ENCODE measurements at places on chromosomes 11 and 22.

GRCh38 chr11:90639461-90639993 lies 416.7 kb upstream of the CHORDC1 start:
- DNase-seq = no peak

DNA sequence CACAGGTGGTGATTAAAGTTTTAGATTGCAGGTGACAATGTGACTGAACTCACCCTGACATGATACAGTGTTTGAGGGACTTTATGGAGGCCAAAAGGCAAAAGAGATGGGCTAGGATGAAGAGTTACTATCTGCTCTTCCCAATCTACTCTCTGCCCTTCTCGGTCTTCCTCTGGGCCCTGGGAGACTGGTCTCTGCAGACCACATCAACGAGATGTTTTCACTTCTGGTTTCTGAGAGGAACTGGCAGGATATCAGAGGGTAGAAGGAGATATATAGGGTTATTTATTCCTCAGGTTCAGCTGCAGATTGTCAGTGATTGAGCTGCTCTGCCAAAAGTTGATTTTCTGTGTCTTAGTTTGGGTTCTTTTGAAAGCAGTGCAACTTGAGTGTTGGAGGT lies 32.4 kb upstream of the CD44 start:
- DNase-seq = no peak

DNA sequence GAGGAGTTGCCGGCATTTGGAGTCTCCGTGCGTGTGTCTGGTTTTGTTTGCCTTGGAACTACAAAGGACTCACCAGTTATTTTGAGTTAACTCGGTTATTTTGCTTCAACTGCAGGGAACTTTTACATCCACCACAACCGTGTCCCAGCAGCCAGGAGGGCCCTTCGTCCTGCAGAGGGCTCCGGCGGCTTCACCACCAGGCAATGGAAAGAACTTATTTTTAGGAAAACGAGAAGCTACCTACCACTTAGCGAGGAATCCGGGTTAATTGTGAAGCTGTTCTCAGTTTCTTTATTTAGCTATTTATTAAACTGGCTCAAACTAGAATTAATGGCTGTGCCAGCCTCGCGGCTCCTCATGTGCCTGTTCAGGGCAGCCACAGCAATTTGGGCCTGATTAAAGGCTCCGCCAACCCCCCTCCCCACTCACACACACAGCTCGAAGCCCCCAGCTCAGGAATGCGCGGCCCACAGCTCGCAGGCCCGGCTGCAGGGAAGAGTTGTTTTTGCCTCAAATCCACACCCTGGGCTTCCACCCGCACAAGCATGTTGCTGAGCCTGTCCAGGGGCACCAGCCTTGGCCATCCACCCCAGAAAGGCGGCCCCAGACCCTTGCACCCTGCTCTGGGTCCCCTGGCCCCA lies 55.9 kb upstream of the FGF3 start:
- DNase-seq = no peak

DNA sequence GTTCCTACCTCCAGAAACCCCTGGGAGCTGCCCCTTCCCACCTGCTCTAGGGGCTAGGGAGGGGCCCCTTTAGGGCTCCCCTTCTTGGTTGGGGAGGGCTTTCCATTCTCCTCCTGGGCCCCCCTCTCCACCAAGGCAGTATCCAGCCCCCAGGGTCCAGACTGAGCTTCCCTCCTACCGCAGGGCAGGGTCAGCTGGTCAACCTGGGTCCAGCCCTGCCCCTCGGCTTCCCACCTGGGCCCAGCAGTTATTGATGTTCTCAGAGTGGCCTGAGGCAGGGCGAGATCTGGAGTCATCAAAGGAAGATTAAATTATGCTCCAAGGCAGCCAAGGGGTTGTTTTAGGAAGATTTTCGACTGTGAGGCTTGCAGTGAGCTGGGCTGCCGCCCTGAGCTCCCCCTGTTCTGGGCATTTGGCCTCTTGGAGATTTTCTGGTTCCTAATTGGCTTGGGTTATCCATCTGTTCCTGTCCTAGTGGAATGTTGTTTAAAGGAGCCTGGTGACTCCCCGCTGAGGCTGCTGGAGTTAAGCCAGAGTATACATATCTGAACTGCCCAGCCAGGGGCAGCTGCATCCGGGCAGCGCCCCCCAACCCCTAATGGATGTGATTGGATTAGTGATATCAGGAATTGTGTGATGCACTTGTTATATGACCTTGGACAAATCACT lies 1.8 kb upstream of the SLC22A8 start:
- no peak for DNase-seq

DNA sequence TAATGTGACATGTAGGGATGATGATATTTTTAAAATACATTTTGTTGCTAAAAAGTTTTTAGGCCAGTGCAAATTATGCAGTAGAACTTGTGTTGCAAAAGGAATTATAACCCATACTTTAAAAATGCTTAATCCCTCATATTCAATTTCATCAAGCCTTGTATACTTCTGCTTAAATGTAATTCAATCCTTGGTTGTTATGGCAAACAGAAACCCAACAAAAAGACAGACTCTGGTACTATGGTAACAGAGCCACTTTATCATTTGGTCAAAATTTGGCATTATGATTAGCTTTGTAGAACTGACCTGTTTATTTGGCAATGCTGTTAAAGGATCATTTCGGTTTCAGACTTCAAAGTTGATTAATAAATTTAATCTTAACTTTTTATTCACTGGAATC lies 284.8 kb downstream of the TMEM135 start:
- DNase-seq = no peak

DNA sequence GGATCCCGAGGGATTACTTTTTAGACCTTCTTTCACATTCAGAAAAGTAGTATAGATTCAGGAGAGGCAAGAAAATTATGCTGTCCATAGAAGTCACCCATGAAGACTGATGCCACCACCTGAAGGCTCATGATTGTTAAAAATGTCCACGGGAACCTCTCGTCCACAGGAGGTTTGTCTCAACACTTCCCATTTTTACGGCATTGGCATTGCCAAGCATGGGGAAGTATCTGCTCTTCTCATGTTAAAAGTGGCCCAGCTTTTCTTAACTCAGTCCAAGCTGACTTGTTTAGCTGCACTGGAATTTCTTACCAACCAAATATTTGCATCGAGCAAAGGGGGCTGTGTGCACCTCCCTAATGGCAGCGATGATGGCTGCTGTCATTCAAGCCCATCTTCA lies 9.6 kb downstream of the CDPF1 start:
- DNase-seq = no peak

- DNase-seq = no peak
These were observed 11.3 kb upstream of the MS4A7 start for GRCh38 chr11:60367009-60367408.

DNA sequence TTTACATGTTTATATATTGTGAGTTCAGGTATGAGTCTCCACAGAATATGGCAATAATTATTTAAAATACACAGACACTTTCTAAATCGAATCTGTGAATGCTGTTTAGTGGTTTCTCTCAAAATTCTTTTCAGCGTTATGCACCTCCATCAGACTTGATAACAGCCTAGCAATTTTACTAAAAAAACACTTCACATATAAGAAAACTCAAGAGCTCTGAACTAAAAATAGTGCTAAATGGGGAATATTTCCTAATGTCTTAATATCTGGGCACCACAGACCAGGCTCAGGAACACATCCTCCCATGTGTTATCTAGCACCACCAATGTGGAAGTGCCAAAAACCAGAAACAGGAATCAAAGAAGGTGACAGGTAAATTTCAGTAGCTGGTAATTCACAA lies 47.9 kb downstream of the ARHGAP32 start:
- DNase-seq = no peak

GRCh38 chr11:41267451-41267850 lies 192.0 kb downstream of the LRRC4C start:
- DNase-seq = no peak

DNA sequence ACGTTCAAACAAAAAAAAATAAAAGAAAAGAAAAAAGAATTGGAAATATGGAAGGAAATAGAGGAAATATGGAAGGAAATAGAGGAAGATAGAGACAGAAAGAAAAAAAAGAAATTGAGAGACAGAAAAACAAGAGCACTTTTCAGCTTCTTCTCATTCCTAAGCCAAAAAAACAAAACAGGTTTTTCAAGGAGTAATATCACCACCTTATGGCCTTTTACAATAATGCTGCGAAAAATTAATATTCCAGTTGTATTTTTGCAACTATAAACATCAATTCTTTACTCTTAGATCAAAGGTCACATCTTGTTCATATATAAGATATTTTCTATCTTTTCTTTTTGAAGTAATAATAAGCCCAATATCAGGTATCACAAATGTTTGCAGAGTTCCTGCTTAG lies 328.3 kb downstream of the FAT3 start:
- no peak for DNase-seq

DNA sequence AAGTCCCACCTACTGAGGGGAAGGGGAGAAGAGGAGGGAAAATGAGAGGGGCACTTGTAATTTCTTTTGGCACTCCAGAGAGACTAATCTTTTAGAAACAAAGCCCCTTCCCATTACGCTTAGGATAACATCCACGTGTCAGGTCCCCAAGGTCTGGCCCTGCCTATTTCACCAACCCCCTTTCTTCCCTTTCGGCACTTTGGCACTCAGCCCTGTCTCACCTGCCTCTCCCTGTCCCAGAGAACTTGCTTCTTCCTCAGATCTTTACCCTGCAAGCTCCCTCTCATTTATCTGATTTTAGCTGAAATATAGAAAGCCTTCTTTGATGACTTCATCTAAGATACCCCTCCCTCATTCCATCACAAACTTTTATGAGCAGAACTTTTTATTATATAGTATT lies 55.5 kb downstream of the RASSF10 start:
- no peak for DNase-seq

- no peak for DNase-seq
These were observed 642.2 kb downstream of the BRD1 start for GRCh38 chr22:49185312-49185969.

DNA sequence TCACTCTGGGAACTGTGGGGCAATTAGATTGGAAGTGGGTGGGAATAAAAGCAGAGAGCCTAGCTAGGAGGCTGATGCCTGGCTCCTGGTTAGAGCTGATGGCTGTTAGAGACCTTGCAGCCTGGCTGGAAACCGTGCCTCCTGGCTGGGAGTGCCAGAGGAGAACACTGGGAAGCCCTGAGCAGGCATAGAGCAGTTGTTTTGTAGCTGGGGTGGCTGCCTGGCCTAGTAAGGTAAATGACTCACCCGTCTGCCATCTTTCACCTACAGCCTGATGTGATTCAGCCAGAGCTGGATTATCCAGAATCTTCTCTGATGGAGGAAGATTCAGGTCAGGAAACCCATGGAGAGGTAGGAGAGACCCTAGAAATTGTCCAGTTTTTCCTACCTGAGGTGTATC lies 6.1 kb downstream of the UQCR10 start:
- DNase-seq = no peak

- no peak for DNase-seq
These were observed 878.5 kb upstream of the LRRC4C start for GRCh38 chr11:42337786-42338455.

All from T-helper 1 cell (primary cell).